NCI-H1436 (cell line): ENCODE measurements at places on chromosomes 3 and 15.
A peak's percentile ranks its signal among the peaks of the same experiment; 100 is the strongest.

DNA sequence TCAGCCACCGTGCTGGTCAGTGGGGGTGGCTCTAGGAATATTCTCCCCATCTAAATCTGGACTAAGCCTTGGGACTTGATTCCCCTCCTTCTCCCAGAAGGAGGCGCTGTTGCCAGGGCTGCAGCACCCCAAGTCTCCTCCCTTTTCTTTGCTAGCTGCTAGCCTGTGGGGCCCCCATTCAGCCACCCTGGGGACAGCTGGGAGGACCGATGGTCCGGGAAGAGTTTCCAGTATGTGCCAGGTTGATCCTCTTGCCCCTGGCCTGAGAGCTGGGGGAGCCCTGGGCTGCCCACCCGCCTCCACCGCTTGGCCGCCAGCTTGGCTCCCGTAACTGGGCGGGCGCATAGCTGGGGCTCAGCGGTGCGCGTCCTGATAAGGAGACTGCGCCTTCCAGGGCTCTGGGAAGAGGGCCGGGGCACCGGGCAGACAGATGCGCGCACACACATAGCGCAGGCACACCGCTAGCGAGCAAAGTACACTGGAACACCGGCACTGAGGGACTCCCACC is 4.2 kb downstream of the SMAD6 start:
- no peak for DNase-seq

- peak; percentile 64 for DNase-seq
Observed at GRCh38 chr3:186930143-186930640, at the start of gene ST6GAL1. ST6GAL1 (plus strand) TSS chr3:186930526; CDS start chr3:187042704, 112,178 bp downstream.

DNA sequence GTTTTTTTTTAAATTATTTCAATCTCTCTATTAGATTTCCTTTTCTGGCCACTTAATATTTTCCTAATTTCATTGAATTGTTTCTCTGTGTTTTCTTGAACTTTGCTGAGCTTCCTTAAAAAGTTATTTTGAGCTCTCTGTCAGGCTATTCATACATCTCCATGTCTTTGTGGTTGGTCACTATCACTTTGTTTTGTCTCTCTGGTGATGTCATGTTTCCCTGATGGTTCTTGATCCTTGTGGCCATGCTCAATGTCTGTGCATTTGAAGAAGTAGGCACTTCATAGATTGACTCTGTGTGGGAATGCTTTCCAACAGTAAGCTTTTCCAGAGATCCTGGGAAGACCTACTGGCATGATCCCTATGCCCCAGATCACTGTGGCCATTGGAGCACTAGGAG is 18.6 kb downstream of the CD200R1 start:
- no peak for DNase-seq

- DNase-seq: no peak
Observed at GRCh38 chr3:50161320-50161719, 6.2 kb downstream of the SEMA3F start.

DNA sequence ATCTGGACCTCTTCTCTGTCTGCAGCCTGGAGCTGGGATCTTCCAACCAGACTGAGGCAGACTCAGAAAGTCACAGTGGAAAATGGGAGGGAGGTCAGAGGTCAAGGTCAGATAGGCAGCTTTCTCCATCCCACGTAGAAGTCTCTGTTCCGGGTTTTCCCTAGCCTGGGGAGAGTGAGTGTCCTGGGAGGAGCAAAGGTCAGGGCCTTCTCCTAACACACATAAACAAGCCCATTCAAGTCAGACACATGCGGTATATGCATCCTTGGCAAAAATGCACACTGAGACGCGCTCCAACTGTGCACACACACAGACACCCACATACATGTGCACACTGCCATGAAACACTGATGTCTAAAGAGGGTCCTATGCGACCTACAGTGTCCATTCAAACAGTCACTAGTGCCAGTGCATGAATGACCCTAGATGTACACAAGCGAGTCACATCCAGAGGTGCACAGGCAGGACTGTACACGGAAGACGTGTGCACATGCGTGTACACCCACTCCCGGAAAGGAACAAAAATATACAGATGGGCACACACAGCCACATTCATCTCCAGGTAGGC is 681 bp downstream of the TWF2 start:
- DNase-seq: no peak

DNA sequence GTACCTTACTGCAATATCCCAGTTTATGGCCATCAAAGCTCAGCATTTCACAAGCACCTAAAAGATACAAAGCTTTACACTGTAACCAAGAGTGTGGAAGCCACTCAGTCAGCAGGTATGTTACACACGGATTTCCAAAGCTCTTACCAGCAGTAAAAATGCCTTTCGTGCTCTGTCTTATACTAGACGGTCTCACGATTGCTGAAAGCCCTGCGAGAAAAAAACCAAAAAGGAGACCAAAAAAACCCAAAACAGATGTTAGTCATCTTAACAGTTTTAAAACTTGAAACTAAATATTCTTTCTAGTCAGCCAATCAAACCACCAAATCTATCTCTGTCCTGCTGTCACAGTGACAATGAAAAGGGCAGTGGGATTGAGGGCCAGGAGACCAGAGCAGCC is 39.0 kb downstream of the TAMM41 start:
- DNase-seq: no peak

- no peak for DNase-seq
Observed at GRCh38 chr15:52660192-52660591, 19.0 kb downstream of the ATOSA start.

DNA sequence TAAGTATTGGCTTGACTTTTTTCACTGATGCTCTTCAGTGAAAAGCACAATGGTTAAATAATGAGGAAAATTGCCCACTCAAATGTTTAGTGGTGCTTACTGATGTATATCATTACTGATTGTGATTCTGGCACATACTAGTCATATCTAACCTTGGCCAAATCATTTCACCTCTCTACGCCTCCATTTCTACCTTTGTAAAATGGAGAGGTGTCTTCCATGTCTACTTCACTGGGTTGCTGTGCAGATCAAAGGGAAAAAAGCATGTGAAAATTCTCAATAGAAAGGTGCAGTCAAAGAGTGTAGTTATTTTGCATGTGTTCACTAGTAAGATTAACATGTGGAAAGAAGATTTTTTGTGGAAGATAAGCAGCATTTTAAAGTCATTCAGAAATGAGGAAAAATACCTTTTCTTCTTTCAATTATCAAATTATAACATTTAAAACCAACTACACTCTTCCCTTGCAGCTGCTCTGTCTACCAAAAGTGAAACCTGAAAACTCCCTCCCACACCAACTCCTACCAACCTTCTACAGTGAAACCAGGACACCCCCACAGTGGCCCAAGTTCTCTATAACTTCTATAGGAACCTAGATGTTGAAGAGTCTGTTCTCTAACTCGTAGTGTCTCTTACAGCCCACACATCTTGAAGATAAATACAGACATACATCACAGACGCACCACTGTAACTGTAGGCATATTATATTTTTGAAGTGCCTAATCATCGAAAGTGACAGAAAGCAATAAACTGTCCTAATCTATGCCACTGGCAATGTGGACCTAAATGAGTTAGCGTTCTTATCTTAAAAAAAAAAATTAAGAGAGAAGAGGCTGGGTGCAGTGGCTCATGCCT is 1.4 kb downstream of the CD200R1 start:
- DNase-seq: peak; percentile 12

GRCh38 chr3:191972714-191973398 is 511.9 kb downstream of the PYDC2 start:
- no peak for DNase-seq

- DNase-seq: no peak
Observed at GRCh38 chr3:54279005-54279583, 156.7 kb downstream of the CACNA2D3 start.

DNA sequence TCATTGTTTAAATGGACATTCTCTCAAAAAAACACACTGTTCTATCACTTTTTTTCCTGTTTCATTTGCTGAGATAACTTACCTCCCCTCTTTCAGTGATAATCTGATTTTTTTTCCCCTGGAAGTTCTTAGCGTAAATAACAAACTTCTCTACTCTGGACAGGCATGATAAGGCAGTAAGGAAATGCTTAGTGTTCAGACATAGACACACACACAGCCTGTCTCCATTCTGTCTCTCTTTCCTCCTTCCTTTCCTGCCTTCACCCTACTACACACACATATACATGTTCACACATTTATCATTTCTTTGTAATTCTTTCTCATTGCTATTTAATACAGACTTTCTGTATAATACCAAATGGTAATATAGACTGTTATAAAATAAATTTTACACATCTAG is 470.8 kb upstream of the ROBO1 start:
- DNase-seq: no peak

GRCh38 chr15:78362716-78363380 is 22.7 kb downstream of the CRABP1 start:
- no peak for DNase-seq

DNA sequence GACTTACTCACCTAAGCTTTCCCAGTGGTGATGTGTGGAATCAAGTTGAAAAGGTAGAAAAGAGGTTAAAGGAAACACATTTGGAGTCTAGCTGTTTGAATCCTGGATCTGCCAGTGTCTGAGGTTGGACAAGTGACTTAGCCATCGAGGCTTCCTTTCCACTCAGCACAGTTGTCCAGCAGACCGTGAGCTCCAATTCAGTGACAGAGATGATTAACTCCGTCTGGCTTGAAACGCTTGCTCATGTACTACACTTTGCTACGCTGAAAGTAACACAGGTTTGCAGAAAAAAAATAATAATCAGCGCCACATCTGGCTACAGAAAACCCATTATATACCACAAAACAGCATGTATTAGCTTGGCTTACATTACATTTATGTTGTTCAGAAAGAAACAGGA is 364.9 kb upstream of the MCTP2 start:
- DNase-seq: no peak

- no peak for DNase-seq
Observed at GRCh38 chr3:99614768-99615167, 23.6 kb upstream of the COL8A1 start.
